Upper lobe of left lung (tissue), 6 donors: ENCODE measurements at places on chromosomes 1 and 21. TPM values are rescaled to one million over a fixed set of nuclear protein-coding genes. Genes with fewer than 3 reads are reported as not detected.
A peak's percentile ranks its signal among the peaks of the same experiment; 100 is the strongest.

- no peak for DNase-seq
Measured at GRCh38 chr1:244654108-244655038, 1.4 kb downstream of the DESI2 start.

- DNase-seq: no peak
Measured at GRCh38 chr1:31653717-31654473, 9.2 kb upstream of the PEF1 start.

DNA sequence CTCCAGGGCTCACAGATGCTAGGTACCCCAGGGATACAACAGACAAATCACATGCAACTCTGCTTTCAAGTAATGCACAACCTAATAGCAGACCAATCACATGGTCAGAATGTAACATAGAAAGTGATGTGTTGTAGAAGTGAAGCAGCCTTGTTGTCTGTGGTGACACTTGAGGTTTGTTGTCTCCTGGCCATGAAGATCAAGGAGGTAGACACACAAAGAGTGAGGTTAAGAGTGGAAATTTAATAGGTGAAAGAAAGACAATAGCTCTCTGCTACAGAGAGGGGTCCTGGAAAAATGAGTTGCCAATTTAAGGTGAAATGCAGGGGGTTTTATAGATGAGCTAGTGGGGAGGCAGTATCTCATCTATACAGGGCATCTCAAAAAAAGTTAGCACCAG lies 2.5 kb upstream of the TMEM9 start:
- no peak for DNase-seq

DNA sequence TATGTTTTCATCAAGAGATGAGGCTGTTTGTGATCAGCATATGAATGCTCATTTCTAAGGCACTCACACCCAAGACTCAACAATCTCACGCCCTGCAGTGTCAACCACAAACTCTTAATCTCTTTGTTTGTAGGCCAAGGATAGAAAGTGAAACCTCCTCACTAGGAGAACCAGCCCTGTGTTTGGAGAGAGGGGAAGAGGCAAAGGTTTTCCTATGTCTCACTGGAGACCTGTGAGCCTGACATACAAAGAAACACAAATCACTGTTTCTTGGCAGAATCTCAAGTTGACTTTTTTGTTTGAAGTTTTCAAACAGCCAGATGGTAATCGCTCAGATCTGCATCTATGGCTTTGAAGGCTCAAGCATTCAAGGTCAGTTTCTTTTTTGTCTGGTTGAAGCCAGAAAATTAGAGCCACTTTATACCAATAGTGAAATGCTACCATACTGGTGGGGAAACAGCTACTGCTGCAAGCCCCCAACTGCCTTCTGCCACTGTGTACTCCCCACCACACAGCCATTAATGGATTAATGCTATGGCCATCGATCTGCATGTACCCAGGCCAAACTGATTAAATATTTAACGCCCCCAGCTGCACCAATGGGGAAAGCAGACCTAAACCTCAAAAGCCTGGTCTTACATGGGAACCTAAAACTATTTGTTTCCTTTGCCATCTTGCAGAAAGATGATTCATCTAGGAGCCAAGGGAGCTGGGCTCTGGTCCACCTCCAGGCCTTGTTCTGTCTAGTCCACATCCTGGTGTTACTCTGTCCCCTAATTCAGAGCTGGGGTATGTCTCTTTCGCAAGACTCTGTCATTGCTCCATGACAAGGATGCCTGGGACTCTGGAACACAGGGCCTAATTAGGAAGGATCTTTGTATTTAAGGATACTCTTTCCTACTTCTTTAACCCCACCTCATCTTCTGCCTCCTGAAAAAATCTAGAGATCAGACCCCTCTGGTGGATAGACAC lies 16.3 kb downstream of the PDZK1 start:
- DNase-seq: no peak

GRCh38 chr1:167881786-167882185 lies 32.1 kb downstream of the ADCY10 start:
- DNase-seq: no peak

DNA sequence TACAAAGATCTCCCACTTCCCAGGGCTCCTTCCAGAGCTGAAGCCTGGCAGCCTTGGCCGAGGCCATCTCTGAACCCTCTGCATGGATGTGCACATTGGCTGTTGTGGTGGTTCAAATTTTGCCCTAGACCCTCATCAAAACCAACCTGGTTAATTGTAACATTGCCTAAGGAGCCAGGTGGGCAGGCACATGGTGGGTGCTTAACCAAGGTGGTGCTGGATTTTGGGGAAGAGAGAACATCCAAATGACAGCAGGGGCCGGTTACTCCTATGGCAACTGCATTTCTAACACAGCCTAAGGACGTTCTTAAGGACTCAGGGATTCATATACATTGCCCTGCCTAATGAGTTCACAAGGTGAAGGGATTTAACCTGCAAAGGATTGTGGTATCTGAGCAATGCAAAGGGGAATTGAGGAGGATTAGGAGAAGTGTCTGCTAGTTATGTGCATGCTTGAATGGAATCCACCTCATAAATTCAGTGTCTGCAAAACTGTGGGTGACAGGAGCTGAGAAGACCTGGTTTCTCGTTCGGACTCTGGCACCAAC lies 10.3 kb downstream of the RUNX1 start:
- no peak for DNase-seq

DNA sequence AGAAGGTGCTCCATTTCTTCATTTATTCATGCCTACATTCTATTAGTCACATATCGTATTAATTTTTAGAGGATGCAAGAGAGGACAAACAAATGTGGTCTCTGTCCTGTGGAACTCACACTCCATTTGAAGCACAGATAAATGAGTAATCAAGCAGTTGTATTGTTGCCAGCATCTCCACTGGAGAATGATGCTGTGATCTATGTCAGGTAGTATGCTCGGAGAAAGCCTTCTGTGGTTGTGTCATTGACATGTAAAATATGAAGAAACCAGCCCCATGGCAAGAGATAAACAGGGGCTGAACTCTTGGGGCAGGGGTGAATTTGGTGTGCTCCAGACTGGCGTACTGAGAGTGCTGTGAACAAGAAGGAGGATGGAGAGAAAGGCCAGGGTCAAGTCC lies 101.2 kb downstream of the FASLG start:
- no peak for DNase-seq

DNA sequence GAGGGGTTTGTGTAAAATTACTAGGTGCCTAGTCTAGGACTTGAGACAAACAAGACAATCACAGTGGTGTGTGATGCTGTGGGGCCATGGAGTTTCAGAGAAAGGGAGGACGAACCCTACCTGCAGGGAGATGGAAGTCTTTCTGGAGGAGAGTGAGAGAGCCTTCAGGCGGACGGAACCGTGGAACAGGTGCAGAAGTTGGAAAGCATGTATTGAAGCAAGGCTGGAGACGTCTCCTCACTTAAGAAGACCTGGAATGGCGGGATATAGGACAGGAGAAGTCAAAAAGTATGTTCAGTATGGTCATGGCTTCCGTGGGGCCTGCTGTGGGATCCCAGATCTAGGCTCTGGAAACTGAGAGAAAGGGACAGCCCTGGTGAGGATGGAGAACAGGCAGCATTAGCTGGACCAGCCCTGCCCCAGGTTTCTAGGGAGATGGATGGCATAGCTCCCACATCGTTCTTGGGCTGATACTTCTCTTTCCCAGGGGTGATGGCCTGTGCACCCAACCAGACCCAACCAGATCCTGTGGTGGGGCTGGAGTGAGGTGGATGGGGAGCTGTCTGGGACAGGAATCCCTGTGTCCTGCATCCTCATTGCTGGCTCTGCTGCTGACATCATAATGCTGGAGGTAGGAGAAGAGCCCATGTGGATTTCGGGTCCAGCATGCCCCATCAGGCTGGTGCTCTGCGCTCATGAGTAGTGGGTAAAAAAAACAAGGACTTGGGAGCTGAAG lies 15.0 kb upstream of the LRP8 start:
- no peak for DNase-seq

DNA sequence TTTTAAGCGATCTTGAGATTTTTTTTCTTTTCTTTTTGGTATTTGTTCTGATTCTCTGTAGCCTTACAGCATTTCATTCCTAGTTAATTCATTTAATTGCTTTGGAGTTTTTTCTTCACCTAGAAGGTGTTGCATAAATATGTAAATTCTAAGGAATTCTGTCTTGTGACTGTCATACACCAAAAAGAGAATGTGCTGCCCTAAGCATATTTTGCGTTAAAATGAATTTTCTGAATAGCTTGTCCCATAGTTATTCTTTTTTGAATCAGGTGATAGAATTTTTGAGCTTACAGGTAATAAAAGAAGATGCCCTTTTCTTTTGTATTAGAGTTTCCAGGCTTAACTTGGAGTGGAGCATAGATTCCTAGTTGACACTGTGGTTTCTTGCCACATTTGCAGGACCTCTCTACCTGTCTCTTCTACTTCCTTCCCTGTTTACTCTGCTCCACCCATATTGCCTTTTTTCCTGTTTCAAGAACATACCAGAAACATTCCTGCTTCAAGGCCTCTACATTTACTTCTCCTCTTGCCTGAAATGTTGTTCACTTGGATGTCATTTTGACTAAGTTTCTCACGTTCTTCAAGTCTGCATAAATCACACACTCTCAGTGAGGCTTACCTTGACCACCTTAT lies 53.2 kb downstream of the KIF1B start:
- peak; percentile 38 for DNase-seq

DNA sequence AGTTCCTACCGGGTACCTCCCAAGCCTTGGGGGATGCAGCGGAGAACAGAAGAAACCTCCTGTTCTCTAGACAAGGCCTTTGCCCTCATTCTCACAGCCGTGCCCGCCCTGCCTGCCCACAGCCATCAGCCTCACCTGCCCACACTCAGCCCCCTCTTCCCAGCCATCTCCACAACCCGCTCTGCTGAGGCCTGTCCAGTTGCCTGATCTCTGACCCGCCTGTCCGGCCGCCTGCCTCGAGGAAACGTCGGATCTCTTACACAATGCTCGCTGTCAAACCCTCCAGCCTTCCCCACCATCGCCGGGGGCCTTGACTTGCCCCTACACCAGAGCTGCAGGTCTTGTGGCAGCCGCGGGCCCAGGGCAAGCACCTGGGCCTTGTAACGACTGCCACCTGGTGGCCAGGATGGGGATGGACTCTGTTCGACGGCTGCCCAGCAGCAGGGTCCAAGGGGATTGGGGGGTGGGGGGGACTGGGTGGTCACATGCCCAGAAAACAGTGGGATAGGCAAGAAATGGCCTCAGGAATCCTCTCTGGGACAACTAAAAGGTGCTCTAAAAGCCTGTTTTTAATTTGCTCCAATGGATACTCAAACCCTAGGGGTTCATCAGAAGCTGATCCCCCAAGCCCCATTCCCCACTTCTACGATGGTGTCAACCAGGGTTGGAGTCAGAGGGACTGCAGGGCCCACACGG lies 31.0 kb downstream of the SLC45A1 start:
- DNase-seq: peak; percentile 82

DNA sequence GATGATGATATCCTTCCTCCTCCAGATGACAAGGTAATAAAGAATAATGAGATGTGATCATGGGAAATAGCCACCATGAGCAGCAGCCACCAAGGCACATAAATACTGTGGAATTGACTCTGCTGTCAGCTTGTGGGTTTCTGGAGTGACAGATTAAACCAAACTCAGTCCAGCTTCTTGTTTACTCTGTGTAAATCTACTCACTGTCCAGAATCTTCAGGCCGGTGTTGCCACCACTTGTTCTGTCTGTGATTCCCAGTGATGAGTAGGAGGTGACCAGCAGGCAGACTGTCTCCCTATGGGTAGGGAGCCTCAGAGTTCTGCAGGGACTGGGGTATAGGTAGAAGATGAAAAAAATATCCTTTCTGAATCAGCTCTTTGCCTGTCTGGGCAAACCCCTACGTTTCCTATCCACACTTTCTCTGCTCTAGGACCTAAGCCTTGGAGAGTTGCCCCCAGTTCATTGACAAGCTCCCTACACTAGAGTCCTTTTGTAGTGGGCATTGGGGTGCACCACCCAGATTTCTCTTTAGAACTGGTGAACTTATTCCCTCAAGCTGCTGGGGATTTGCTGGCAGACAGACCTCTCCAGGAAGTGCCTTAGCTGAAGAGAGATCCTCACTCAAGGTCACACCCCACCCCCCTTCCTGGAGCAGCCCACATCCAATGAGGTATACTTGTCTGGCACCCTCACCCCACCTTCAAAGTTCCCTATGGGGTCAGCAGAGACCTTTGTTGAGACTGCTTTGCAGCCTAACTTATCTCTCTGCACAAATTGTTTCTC lies 47.6 kb downstream of the ATP1A1 start:
- no peak for DNase-seq

GRCh38 chr1:154784924-154785531 lies 85.1 kb downstream of the KCNN3 start:
- no peak for DNase-seq

DNA sequence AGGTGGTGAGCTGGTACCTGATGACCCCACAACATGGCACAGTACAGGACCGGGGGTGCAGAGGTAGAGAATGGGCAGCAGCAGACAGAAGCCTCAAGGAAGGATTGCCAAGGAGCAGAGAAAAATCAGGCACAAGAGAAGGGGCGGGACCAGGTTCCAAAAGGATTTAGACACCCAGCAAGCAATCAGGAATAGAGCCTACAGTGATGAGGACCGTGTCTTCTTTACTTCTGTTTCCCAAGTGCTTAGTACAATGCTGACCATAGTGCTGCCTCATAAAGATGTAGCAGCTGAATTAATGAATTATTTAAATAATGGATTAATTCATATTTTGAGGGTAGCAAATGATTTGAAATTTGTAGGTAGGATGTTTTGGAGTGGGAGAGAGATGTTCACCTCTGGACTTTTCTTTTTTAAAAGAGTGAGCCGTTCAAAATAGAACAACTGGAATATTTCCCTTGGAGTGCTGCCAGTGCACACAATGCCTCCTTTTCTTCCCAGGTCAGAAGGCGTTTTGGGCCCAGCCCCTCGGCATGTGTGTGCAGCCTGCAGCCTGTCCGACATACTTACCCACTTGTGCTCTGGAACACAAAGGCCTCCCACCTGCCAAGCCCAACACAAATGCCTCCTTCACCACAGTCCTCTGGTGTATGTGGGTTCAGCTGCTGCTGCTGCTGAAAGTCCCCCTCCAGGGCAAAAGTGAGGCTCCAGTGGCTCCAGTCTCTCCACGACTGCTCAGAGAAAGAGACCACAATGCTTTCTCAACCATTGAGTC lies 19.6 kb downstream of the KANK4 start:
- DNase-seq: no peak

- DNase-seq: no peak
Measured at GRCh38 chr1:73766786-73767348, 431.1 kb downstream of the LRRIQ3 start.

GRCh38 chr1:199303035-199303434 lies 664.2 kb downstream of the PTPRC start:
- DNase-seq: no peak

GRCh38 chr1:32073299-32074229 lies 825 bp downstream of the TMEM39B start:
- DNase-seq: no peak

LRRIQ3 gene
- total RNA-seq: 0.30 TPM

CHAF1B gene
- 2.1 TPM for total RNA-seq

DSCAM gene
- total RNA-seq: 0.03 TPM
